Activated CD4-positive, alpha-beta T cell treated with anti-CD3 and anti-CD28 coated beads for 4 hours (primary cell): ENCODE measurements at places on chromosomes 11 and 22.

GRCh38 chr11:64227405-64227956 lies 1.4 kb downstream of the NUDT22 start:
- DNase-seq = no peak

DNA sequence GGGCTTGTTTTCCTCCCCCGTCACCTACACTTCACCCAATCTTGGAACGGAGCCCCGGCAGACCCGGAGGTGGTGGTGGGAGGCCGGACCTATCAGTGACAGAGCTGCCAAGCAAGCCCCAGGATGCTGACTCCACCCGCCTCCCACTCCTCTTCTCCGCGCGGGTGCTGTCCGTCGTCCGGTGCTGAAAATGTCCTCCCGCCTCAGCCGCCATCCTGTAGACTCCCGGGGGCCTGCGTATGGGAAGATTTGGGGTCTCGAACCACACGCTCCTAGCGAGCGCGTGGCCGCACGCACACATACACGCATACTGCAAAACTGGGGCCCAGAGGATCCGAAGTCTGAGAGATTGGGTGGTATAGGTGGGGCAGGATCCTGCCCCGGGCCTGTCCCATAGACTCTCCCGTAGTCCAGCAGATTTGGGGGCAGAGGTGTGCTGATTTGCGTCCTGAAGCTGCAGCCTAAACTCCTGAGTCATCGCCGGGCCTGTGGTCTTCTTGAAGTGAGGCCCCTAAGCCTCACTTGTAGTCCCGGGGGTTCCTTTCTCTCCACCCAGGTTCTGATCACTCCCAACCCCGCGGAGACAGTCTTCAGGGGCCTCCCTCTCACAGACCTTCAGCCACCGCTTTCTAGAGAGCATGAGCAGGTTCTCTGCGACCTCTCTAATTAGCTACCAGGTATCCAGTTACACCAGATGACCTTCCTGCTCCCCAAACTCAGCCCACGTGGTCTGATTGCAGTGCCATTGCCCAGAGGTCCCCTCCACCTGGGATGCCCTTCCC lies 796 bp upstream of the YIF1A start:
- peak; percentile 83 for DNase-seq

- DNase-seq = no peak
Measured at GRCh38 chr11:30429550-30429949, 106.6 kb downstream of the ARL14EP start.

DNA sequence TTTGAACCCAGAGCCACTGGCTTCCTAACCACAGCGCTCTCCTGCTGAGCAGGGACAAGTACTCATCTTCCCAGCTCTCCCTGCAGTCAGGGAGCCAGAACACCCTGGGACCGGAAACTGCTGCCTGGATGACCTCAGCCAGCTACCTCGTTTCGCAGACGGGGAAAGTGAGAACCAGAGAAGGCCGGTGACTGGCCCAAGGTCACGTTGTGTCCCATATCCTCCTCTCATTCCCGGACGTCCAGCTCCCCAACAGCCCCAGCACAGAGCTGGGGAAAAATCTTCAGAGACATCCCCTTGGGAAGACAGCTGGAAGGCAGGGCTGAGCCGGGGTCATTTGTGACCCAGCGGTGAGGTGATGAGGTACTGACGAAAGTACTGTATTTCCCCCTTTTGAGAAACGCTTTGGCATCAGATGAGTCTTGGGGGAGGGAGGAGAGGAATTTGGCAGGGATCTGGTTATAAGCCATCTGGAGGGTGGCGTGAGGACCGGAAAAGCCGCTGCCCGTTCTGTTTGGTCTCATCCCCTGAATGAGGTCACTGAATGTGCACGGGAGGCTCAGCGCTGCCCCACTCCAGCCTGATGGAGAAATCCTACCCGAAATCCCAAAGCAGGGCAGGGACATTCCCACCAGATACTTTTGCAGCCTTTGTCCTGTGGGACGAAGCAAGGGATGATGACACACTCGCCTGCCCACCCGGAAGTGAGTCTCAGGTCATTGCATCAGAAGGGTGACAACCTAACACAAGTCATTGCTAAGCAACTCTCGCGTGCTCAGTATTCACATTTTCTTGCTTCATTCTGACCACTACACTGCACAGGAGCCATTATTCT lies 41.1 kb downstream of the LIF start:
- DNase-seq = no peak

DNA sequence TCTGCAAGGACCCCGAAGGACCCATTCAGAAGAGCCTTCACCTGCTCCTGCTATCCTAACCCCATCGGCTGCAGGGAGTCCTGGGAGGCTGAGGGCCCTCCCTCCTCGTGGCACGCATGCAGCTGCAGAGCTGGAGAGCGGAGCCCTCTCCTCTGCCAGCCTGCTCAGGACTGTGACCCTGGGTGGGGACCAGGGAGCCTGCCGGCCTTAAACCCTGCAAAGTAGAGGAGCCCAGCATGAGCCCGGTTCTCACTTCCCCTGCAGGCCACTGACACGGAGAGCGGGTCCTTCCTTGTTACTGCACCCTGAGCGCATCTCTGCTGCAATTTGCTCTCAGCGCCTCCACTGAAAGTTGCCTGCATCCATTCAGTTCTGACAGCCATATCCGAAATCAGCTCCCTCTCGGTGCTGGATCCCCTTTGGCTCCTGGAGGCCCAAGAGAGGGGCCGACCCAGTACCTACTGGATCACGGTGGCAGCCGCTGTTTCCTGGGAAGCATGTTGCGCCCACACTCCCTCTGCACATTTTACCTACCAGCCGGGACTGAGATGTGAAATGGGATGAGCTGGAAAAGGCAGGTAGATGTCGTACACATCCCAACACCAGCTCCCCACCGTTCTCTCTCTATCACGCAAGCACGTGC lies 312.1 kb downstream of the NTM start:
- DNase-seq = no peak

DNA sequence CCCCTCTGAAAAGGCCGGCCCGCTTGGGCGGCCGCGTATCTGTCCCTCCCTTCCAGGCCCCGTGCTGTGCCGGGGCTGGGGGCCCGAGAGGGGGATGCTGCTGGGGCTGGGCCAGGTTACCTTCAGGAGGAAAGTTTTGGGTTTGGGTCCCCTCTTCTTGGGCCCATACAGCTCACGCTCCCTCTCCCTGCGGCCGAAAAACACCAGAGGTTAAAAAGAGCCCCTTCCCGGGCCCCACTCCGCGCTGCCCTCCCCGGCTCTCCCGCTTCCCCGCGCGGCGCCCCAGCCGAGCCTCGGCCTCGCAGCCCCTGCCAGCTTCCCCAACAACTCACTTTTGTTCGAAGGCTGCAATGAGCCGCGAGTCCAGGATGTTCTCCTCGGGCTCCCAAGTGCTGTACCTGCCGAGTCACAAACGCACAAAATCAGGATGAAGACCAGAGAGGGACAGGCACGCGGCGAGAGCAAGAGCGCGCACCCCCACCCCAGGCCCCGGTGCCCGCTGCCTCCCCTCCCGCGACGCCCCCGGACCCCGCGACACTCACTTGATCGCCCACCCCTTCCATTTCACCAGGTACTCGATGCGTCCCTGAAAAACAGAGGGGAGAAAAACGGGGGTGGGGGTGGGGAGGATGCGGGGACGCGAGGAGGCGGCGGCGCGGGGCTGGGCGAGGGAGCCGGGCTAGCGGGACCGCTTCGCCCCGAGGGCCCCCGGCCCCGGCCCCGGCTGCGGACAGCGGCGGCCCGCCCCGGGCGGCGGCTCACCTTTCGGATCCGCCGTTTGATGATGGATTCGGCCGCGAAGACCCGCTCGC lies 450 bp downstream of the CBX6 start:
- DNase-seq = no peak

GRCh38 chr11:48150213-48150612 lies 66.4 kb upstream of the OR4B1 start:
- DNase-seq = no peak

- no peak for DNase-seq
Measured at GRCh38 chr11:102513869-102514268, 16.7 kb downstream of the MMP7 start.

DNA sequence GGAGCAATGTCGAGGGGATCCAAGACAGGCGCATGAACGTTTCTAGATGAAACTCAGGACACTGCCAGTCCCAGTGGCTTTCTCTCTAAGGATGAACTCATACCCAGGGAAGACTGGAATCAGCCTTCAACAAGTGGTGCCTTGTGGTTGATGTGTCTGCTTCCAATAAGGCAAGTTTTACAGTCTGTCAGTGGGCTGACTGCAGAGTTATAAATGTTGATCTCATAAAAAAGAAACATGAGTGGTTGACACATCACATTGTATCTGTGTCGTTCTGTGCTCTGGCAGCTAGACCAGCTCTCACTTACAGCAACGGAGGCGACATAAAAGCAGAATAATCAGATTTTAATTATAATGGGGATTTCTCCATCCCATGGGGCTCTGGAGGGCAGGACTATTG lies 96.7 kb downstream of the SNX19 start:
- no peak for DNase-seq

DNA sequence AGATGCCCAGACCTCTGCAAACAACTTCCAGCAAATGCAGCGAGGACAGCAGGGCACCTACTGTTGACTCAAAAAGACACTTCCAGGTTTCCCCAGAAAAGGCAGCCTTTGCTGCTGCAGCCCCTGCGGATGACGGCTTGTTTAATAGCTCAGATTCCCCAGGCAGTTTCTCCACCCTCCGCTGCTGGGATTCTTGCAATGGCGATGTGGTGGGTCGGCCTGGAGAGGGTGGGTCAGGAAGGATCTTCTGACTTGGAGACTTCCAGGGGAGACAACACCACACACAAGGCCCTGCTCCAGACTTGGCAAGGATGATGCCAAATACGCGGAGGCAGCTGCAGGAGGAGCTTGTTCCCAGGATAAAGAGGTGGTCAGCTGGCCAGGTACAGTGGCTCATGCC lies 17.9 kb upstream of the TREH start:
- no peak for DNase-seq

DNA sequence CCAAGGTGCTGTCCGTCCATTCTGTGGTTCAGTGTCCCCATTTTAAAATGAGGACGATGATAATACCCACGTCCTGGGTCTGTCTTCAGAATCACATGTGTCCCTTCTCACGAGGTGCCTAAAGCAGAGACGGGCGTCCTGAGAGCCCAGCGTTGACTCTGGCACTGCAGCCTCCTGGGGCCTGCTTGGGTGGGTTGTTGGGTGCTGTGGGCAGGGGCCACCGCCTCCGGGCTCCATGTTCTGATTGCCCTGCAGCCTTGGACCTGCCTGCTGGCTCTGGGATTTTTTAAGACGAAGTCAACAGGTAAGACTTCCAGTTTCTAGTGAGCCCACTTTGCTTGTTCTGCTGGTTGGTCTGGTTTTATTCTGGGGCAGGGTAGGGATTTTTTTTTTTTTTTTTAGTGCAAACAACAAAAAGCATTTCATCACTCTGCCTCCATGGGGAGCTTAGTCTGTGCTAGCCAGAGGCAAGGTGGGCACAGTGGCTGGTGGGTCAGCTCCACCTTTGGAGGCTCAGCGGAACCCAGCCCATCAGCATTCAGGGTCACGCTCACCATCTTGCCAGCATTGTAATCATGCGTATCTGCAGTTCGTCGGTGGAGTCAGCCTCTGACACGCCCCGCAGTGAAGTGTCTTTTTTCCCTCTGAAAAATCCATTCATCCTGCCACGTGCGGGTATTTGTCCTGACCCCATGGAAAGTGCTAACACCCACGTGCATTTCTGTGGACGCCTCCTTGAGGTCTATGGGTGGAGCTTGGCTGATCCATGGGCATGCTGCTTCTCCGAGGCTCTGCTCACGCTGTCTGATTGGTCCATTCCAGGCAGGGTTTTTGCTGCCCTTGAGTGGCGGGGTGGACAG lies 28.3 kb downstream of the NADSYN1 start:
- no peak for DNase-seq

DNA sequence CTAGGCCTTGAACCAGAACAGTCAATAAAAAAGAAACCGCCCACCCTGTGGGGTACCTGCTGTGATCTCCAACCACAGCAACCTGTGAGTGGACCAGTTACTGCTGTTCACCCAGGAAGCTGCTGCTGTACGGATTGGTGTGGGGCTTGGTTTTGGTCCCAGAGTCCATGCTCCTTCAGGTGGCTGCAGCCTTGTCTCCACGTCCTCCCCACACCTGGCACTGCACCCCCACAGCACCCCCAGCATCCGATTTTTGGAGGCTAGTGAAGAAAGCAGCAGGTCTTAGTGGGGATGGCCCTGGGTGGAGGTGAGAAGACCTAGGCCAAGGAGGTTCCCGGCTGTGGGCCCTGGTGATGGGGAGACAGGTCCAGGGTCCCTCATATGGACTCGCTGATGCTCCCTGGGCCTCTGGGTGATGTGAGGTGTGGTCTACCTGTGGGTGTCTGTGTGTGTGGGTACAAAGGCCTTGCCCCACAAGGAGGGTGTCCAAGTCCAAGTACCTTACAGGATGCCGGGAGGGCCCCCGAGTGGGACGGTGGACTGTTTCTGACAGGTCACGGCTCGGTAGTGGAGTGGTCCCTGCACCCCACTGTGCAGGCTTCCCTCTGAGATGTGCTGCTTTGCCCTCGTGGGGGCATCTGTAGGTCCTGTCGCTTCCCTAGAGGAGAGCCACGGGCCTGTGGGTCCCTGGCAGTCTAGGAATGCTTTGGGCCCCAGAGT lies 283.4 kb downstream of the TBC1D22A start:
- DNase-seq = no peak

- no peak for DNase-seq
Measured at GRCh38 chr11:18748766-18749365, 22.9 kb upstream of the IGSF22 start.

GRCh38 chr11:126118806-126119205 lies 56.1 kb upstream of the CDON start:
- no peak for DNase-seq

DNA sequence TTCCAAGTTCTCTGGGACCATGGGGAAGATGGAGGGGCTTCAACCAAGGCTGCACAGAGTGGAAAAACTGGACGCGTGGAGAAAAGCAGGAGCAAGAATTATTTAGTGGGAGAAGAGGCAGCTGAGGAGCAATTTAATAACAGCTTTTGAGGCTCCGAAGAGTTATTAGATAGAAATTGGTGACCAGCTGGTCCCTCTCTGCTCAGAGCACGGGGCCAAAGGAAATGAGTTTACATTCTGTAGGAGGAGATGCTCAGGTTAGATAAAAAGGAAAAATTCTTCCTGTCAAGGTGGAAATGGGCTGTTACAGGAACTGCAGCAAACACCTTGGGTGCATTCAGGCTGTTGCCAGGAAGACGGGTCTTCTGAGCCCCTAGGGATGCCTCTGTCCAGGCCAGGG lies 47.0 kb upstream of the GALNT18 start:
- no peak for DNase-seq

DNA sequence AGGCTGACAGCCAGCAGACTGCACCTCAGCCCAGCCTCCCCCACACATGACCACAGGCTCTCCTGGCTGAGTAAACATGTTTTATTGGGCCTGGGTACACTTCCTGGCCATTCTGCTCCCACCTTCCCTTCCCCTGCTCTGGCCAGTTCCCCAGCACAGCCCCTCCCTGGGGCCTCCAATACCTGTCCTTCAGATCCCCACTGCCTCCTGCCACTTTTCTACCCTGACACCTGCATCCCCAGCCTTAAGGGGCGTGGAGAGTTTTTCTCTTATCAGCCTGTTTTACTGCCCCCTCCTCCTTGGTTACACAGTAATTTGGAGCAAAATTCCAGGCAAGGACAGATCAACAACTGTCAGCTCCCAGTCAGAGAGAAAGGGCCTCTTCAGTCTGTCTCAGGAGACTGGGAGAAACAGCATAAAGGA lies at the start of gene ISX:
ISX (plus strand) TSS at position 363 of the 423 bp plus-strand sequence. CDS start 930 bp downstream, outside the sequence.
- DNase-seq = no peak
